NCI-H526 treated with DMSO at 0.1 percent for 48 hours (cell line): ENCODE measurements at places on chromosomes 4 and X.

DNA sequence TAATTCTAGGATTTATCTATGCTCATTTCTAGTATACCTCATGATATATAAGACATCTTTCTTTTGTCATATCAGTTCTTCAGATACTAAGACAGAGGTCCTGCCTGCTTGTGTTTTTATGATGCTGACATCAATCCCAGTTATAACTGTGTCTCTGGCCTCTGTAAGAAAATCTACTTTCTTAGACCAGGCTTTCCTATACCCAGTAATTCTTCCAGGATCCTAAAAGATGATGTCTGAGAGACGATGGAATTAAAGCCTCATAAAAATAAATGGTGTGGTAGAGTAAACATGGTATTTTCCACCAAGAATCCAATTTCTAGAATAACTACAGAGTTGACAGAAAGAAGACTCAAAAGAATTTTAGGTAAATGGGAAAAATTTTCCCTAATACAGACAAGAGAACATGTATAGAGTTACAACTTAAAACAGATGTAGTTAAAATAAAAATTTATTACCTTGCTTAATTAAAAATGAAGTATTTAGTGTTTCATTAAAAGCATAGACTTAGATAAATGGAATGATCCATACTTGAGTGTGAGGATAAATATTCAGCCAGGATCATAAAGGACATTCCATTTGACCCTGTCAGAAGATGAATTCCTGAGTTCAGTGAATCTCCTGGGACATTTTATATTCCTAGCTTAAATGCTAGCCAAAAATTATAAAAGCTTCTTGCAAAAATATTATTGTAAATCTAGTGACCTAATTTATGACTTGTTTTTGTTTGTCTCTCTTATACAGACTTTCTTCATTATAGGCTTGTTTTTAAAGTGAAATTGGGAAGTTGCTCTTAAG is 137.4 kb downstream of the PDLIM5 start:
- DNase-seq = no peak

DNA sequence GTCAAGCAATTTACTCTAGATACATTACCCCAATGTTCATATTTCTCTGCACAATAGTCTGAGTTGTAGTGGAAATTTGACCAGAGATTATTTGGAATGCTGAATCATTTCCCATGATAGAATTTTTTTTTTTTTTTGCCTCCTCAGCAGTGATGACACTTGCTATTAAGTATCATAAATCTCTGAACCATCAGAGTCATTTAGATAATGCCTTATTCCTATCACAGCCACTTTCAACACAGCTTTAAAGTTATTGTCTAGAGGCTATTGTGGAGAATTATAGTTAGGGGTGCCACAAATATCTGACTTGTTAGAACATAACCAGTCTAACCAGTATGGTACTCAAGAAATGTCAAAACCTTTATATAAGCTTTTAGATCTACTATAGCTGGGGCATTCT is 79.8 kb downstream of the LCORL start:
- DNase-seq = no peak

- DNase-seq = no peak
These were observed 140.1 kb downstream of the EDA2R start for GRCh38 chrX:66498672-66499296.

GRCh38 chrX:106612393-106612763 is 600 bp downstream of the RADX start:
- peak; percentile 23 for DNase-seq

DNA sequence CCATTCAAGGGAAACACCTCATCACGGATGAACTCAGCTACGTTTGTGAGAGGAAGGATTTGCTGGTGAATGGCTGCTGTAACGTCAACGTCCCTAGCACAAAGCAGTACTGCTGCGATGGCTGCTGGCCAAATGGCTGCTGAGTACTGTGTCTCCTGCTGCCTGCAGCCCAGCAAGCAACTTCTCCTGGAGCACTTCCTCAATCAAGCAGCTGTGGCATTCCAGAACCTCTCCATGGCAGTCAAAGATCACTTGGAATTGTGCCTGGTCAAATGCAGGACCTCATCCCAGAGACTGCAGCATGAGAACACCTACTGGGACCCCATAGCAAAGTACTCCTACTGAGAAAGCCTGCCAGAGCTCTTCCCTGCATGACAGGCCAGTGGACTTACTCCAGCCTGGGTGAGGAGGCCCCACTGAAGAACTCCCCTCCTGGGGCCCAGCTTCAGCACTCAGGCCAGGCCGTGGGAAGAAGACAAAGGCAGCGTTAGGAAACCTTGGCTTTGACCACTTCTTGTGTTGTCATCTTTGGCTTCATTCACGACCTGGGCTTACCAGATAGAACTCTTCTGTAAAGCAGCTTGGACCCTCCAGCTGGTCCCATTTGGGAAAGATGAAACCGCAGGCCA is 244.3 kb downstream of the RBMX2 start:
- no peak for DNase-seq

DNA sequence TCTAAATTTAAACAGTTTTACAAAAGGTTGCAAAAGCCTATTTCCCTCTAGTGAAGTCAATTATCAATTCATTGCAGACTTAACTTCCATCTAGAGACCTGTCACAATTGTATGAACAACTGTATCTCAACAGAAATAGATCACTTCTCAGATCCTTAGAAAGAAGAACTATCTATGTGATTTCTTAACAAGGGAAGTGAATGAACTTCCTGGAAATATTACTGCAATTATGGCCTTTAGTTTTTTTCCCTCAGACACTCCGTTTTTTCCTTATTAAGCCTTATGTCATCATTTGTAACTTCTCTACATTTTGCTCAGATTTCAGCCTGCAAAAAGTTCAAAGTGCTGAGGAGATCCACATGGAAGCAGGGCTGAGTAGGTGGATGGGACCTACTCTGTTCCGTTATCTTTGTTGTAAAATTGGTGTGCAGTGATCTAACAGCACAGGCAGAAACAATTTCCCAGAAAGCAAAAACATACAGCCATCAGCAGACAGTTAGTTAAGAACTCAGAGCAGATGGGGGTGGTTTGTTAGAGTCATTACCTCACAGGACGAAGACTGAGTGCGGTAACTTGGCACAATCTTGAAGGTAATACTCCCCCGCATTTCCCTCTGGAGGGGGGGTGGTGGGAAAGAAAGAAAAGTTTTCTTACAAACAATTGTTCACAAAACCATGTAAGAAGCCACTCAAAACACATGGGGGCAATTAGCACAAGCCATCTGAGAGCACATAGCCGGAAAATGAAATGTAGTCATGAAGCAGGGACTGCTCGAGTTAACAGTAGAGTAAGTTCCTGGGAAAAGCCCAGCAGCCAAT is 112.3 kb downstream of the NYX start:
- no peak for DNase-seq

DNA sequence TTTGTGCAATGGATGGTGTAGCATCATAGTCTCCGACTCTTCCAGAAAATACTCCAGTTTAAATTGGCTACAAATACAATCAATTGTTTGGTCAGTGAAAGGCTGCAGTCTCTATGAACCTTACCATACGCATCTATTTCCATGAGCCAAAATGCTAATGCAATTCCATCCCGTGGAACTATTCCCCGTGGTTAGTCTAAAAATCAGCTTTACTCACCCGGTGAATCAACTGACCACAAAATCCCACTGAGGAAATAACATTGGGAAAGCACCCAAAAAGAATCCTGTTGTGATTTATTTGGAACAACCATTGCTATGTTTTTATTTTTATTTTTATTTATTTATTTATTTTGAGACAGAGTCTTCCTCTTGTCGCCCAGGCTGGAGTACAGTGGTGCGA is 87.1 kb downstream of the DHX15 start:
- DNase-seq = no peak

- no peak for DNase-seq
These were observed 403.1 kb downstream of the MID1IP1 start for GRCh38 chrX:39204353-39204752.

DNA sequence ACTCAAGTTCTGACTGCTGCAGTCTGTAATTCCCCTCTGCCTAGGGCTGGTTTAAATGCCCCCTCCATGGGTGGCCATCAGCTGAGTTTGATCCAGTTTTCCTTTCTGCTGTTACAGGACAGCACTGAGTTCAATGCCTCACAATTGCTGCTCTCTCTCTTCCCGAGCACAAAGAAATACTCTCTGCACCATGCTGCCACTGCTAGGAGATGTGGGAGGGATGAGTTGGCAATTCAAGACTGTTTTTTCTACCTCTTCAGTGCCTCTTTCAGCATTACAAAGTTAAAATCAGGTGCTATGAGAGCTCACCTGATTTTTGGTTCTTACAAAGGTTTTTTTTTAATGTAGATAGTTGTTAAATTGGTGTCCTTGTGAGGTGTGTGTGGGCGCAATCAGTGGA is 24.3 kb downstream of the CYSLTR1 start:
- no peak for DNase-seq

DNA sequence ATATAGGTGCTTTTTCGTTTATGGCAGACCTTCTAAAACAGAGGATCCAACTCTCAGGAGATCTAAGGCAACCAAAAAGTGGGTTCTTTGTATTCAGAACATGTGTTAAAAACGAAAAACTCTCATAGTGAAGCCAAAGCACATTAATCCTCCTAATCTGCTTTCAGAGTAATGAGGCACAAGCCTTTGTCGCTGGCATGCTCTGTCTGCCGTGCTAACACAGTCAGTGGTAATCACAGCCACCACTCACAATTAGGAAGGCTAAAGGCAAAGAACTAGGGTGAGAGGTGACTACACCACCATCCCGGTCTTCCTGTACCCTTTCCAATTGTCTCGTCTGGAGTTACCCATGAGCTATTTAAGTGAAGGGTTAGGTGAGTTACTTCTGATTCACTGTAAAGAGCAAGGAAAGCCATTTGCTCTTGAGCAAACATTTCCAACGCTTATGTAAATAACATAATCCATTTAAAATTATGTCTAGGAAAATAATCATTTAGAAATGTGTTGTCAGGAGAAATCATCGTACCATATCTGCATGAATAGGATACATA is 40.7 kb downstream of the NPY2R start:
- DNase-seq = peak; percentile 69

GRCh38 chr4:140326395-140326993 is 47.0 kb upstream of the SCOC start:
- peak; percentile 39 for DNase-seq

- DNase-seq = no peak
These were observed 107.8 kb upstream of the FMR1 start for GRCh38 chrX:147803948-147804347.

DNA sequence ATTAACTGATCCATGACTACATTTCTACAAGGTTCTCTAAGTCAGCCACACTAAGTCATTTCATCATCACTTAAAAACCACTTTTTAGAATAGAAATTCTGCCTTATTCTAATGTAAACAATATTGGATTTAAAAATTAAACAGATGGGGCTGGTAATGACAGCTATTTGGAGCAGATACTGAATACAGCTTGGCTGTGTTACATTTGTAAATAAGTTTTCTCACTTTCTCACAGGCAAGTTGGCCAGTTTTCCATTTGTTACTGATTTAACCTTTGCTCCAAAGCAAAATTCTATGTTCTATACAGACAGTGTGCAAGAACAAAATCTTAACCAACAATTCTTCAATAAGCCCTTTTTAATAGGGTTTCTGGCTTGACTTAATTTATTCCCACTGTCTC is 370.7 kb downstream of the GRIA2 start:
- no peak for DNase-seq

GRCh38 chrX:17860179-17860780 is 818 bp downstream of the RAI2 start:
- peak; percentile 21 for DNase-seq

- no peak for DNase-seq
These were observed 149.2 kb downstream of the CFAP299 start for GRCh38 chr4:80484712-80485111.

DNA sequence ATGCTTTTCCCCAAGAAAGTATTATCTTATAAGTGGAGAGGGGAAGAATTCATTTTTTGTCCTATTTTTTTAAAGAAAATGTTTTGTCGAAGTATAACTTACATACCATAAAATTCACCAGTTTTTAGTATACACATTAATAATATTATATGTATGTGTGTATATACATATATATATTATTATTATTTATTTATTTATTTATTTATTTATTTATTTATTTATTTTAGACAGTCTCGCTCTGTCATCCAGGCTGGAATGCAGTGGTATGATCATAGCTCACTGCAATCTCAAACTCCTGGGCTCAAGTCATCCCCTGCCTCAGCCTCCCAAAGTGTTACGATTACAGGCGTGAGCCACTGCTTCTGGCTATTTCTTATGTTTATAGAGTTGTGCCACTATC is 334.1 kb downstream of the ZNF674 start:
- DNase-seq = no peak

GRCh38 chr4:156098805-156099204 is 145.1 kb upstream of the CTSO start:
- no peak for DNase-seq

DNA sequence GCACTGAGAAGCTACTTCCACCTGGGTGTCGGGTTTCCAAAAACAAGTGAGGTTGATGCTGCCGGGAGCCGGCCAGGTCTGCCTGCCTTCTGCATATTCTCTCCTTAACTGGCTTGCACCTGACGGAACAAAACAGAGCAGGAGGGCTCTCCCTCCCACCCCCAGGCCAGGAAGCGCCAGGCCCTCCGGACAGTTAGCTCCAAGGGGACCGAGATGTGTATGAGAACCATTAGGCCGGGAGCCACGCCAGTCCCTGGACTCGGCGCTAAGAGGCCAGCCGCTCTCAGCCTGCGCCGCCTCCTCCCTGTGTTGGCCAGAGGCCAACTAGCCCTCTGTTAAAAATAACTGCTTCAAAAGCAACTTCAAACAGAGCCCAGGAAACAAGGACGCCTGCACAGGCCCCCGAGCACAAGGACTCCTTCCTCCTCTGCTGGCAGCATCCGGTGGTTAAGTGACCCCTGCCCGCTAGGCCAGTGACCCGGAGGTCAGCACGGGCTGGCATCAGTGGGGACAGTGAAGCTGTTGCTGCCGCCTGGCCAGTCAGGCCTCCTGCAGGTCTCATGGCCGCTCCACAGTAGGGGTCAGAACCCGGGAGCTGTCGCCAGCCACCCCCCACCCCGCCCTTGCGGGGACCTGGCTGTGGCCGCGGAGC is 107.9 kb downstream of the ABLIM2 start:
- DNase-seq = peak; percentile 72

DNA sequence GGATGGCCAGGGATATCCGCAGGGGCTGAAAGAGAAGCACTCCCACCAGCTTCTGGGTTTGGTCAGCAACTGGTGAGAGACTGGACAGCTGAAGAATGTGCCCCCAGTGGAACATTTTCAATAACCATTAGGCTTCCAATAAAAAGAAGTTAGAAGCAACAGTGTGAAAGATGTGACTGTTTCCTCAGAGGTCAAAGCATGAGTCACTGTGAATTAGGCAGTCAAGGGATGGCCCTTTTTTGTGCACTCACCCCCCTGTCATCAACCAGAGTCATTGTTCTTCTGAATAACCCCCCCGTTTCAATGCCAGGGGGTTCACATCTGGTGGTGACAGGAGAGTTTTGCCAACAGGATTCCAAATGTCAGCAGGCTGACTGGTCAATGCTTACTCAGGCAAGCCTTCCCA is 74.6 kb upstream of the SH3RF1 start:
- DNase-seq = no peak

DNA sequence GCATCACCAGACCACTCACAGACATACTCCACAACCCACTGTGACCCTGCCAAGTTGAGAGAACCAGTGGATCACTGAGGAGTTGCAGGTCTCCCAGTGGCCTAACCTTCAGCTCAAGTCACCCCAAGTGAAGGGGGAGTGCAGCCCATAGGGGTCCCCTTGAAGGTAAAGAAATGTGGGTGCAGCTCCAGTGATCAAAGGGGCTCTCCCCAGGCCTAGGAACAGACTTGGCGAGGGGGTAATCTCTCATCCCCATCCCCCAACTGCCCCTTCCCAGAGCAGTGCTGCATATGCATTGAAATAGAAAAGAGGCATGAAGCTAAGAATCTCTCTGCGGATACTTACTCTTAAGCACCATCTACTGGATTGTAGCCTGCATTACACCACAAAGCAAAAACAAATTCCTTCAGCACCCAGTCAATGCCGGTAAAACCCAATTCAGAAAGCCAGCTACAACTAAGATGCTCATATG is 27.0 kb downstream of the MAGEE1 start:
- DNase-seq = no peak
